ENCODE measurements at places on chromosomes 5 and 9. TPM values are rescaled to one million over a fixed set of nuclear protein-coding genes. Genes with fewer than 3 reads are reported as not detected.

The PDE6A gene
- polyA plus RNA-seq = 0.10 TPM

The PTGS1 gene
- 5.6 TPM for polyA plus RNA-seq

The NEURL1B gene
- polyA plus RNA-seq = 9.7 TPM

DNA sequence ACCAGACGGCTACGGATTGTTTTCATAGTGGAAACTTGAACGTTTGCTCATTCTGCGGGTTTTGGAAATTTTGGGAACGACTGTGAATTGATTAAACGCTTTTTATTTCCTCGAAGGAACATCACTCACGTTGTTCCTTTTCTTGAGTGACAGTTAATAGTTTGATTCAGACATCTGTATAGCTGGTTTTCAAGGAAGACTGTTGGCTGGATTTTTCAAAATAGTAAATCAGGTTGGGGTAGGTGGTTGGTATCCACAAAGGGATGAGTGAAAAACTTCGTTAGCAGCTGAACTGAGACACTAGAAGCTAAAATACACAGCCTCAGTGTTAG, 1.1 kb downstream of the TGFBR1 start:
- no peak for DNase-seq

DNA sequence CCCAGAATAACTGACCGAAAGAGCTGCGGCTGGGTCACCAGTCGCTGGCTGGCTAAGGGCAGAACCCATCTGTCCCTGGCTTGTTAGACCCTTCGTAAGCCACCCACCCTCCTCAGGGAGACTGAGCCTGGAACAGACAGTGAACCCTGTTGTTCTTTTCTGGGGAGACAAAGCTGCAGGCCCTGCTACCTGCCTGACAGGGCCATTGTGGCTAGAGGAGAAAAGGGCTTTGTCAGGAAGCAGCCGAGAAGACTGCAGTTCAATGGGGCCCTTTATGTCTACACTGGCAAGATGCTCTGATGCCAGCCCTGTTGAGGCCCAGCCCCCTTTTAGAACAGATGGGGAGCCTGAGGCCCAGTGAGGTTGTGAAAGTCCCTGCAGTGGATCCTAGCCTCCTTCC, 3.7 kb upstream of the NIPAL4 start:
- no peak for DNase-seq
